Endodermal cell (in vitro differentiated cells): ENCODE measurements at places on chromosomes 16 and 17.

DNA sequence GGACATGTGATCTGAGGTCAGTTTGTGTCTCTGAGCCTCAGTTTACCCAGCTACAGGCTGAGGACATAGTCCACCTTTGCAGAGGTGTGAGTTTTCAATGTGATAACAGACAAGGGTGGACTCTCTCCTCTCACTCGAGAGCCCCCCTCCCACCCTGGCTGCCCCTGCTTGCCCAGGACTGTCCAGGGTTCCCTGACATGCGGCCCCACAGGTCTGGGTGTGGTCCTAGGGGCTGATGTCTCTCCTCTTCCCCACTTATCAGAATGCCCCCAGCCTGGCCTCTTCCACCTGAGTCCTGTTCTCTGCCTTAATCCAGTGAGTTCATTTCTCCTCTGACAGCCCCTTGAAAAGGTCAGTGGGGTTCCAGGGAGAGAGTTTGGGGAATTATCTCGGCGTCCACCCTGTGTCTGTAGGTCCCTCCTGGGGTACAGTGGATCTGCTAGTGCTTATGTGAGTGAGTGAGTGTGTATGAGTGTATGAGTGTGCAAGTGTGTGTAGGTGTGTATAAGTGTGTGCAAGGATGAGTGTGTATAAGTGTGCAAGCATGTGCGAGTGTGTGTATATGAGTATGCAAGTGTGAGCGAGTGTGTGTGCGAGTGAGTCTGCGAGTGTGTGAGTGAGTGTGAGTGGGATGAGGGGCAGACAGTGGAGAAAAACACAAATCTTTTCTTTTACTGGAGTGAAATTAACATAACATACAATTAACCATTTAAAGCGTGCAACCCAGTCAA lies 175.0 kb downstream of the IRF8 start:
- DNase-seq: peak; percentile 39

- DNase-seq: no peak
Measured at GRCh38 chr16:3188675-3188924, 596 bp downstream of the OR1F1 start.

GRCh38 chr17:37233036-37233435 lies 142.7 kb upstream of the C17orf78 start:
- DNase-seq: no peak

DNA sequence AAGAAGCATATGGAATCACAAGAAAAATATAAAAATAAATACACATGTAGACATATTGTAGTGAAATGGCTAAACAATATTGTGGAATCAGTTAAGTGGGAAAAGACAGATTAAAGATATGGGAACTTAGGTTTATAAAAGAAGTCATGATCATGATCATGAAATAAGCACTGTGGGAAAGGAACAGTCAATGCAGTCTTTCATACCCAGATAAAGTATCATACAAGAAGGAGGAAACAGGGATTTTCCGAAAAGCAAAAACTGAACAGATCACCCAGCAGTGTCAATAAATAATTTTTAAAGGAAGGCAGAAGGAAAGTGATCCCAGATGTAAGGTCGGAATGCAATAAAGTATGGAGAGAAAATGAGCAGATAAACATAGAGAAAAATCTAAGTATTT lies 71.6 kb downstream of the NETO2 start:
- no peak for DNase-seq

GRCh38 chr17:4657678-4658077 lies 16.2 kb upstream of the ALOX15 start:
- DNase-seq: no peak

DNA sequence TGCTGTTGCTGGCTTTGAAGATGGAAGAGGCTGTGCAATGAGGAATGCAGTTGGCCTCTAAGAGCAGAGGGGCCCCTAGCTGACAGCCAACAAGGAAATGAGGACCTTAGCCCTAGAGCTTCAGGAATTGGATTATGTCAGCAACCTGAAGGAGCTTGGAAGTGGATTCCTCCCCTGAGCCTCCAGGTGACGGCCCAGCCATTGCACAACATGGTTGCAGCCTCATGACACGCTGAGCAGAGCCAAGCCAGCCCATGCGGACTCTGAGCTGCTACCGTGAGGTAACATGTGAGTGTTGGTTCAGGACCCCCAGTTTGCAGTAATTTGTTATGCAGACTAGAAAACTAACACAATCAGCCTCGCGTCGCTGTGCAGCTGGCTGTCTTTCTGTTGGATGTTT lies 20.2 kb downstream of the CCDC42 start:
- no peak for DNase-seq

GRCh38 chr16:55225972-55226542 lies 97.9 kb upstream of the IRX6 start:
- DNase-seq: no peak

- no peak for DNase-seq
Measured at GRCh38 chr17:12402963-12403622, 262.6 kb upstream of the MYOCD start.

DNA sequence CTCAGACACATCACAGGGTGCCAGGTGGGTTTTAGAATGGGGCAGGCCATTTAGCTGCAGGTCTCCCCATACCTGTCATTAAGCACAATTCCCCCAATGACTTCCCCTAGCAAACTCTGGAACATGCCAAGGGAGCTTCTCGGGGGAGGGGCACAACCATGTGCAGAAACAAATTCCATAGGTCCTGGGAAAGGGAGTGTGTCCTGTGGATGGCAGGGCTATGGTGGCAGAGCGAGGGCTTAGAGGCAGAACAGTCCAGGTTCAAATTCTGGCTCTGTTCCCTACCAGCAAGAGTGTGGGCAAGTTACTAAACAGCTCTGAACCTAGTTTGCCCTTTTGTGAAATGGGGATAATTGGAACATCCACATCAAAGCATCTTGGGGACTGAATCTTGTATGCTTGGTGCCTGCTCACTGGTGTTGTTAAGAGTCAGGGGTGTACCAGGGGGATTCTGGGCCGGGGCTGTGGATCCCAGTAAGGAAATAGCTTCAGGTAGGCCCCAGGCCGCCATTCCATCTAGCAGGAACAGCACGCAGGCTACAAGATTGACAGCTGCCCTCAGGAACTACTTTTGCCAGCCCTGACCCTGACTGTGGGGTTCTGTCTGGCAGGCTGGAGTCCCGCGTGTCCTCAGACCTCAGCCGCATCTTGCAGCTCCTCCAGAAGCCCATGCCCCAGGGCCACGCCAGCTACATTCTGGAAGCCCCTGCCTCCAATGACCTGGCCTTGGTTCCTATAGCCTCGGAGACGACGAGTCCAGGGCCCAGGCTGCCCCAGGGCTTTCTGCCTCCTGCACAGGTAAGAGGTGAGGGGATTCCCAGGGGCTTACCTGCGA lies 5.6 kb upstream of the DCAF7 start:
- DNase-seq: peak; percentile 57

GRCh38 chr16:75011634-75012307 lies 12.9 kb downstream of the ZNRF1 start:
- no peak for DNase-seq

- DNase-seq: peak; percentile 71
Measured at GRCh38 chr17:82752371-82753200, 721 bp downstream of the TBCD start.

- DNase-seq: peak; percentile 44
Measured at GRCh38 chr17:73639322-73639721, 4.9 kb downstream of the SDK2 start.

DNA sequence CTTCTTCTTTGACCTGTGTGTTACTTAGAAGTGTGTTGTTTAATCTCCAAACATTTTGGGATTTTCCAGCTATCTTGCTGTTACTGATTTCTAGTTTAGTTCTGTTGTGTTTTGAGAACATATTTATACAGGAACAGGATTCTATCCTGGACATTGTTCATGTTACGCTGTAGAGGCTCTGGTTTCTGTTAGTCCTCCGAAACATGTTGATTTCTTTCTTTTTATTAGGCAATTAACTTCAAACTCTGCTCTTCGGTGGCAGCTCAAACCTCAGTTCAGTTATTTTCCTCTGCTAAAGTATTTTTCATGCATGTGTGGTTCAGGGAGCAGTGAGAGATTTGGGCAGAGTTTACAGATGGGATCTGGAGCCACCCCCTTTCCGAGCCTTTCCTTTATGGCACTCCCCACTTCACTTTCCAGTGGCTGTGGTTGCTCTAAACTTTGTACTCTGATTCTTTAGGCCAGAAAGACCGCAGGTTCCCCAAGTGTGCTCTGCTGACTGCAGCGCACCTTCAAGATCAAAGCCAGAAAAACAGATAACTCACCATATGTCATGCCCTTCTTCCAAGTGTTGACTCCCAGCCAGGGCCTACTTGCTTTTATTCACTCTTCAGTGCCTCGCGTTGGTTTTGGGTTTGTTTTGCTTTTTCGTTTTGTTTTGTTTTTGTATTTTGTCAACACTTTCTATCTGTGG lies 77.6 kb upstream of the KSR1 start:
- peak; percentile 20 for DNase-seq

DNA sequence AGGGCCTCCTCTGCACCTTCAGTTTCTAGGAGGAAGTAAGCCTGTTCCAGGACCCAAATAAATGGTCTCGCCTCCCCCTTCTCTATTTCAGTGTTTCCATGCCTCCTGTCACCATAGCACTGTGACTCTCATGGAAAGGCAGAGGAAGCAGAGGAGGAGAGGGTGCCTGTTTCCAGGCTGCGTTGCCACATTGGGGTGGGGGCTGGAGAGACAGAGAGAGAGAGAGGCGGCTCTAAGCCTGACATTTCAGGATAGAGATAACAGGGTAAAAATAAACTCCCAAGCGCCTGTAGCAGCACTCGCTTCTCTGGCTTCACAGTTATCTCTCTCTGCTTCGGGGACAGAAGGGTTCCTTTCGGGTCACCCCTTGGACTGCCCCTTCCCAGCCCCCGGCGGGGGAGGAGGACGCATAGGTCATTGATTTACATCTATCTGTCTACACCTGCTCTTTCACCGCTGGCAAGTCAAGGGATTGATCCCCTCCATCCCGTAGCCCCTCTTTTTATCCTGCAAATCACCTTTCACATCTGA lies 71.2 kb upstream of the MRTFB start:
- no peak for DNase-seq

DNA sequence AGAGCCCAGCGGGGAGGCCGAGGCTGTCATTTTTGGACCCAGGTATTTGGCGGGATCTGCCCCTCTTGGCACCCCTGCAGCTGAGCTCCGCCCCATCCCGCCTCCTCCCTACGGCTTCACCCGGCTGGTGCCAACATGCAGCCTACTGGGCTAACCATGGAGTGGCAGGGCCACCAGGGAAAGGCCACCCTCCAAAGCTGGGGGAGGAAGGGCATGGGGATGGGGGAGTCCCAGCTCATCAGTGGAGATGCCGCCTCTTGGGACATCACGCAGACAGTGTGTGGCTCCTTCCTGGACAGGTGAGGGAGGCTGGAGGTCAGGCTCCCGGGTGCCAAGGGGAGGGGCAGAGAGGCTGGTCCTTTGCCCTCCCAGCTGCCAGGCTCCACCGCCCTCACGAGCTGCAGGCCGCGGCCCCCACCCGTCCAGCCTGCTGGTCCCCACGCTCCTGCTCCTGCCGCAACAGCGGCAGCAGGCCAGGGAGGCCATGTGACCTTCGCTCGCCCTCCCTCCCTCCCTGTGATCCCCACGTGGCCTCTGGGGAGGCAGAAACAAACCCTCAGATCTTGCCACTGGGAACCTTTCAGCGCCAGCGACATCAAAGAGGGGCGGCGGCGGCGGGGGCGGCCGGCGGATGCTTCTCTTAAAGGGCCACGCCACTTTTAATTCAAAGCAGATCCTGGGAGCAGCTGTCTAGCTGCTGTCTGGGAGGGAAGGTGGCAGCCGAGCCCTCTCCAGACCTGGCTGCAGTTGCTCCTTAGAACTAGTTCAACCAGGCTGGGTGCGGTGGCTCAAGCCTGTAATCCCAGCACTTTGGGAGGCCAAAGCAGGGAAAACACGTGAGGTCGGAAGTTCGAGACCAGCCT lies 6.8 kb upstream of the NOTUM start:
- DNase-seq: peak; percentile 96

DNA sequence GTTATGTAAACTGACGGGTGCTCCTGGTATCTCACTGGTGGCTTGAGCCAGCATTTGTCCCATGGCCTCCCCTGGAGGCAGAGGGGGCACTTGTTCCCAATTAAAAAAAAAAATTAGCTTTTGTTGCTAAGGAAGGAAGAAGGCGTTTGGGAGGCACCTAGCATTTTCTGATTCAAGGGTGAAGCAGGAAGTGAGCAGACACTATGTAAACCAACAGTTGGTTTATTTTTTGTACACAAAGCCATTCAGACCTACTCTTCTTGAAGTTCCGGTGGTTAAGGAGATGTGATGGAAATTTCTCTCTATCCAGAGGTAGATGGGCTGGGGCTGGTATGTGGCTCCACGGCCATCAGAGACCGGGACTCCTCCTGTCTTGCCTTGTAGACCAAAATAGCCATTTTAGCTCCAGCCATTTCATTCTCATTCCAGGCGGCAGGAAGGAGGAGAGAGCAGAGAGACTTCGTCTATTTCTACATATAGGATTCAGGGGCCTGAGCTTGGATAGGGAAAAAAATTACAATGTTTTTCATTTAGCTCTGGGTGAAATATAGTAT lies 103.0 kb downstream of the SNX29 start:
- DNase-seq: no peak

DNA sequence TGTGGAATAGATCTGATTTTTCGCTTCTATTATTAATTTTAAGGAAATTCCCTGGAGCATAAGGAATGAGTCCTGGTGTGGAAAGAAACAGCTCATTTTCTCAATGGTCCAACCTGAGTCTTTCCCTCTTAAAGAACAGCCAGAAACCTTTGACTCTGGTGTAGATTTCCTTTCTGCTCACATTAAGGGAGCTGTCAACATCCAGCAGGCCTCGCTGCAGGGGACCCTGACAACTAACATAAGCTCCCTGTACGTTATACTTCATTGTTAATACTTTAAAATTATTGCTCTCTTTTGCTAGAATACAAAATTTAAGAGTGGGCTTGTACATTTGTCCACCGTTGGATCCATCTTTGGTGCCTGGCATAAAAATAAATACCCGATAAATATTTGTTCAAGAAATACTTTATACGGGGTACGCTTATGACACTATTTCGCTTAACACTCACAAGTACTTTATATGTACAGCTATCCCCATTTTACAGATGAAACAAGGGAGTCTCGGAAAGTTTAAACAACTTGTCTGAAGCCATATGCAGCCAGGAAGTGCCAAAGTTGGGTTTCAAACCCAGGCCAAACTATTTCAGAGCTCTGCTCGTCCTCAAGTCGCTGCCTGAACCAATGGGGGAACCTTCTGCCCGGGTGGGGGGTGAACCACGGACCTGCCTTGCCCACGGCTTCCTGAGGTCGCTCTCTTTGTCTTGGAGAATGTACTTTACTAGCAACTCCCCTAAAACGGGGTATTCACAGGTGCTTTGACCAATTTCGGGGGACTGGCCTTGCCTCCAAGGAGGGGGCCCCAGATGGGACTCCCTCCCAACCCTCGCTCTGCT lies 611 bp downstream of the SMARCE1 start:
- no peak for DNase-seq

GRCh38 chr16:715477-716199 lies 720 bp downstream of the METRN start:
- peak; percentile 79 for DNase-seq
